ENCODE measurements at places on chromosomes 2 and 18.

GRCh38 chr2:36960005-36960675 is 6.2 kb downstream of the STRN start:
- DNase-seq = no peak

- no peak for DNase-seq
Observed at GRCh38 chr18:74242438-74243096, 49.2 kb downstream of the CYB5A start.

GRCh38 chr18:47846431-47846830 is 84.0 kb downstream of the SMAD2 start:
- DNase-seq = no peak

- DNase-seq = no peak
Observed at GRCh38 chr2:178517496-178517895, 37.2 kb downstream of the PLEKHA3 start.
